ENCODE measurements at places on chromosomes 3 and 15. TPM values are rescaled to one million over a fixed set of nuclear protein-coding genes. Genes with fewer than 3 reads are reported as not detected.
A peak's percentile ranks its signal among the peaks of the same experiment; 100 is the strongest.

The CTDSPL gene
- 105 TPM for polyA plus RNA-seq

- DNase-seq = no peak
These were observed 57.6 kb upstream of the NR2E3 start for GRCh38 chr15:71752604-71753289.

DNA sequence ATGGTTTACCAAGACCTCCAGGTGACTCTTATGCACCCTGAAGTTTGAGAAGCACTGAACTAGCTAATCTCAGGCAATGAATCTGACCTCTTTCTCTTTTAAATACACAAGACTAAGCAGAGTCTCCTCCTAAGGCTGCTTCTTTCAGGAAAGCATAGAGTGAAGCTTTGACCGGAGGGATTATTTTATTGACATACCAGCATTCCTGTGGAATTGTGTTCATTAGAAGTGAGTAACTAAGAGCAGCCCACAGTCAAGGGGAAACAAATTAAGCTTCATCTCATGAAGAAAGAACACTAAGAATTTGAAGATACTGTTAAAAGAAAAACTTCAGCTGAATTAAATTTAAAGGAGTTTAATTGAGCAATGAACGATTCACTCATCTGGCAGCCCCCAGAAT lies 963.5 kb downstream of the NTRK3 start:
- no peak for DNase-seq

The GHRL gene
- 2.7 TPM for polyA plus RNA-seq

The CTXND1 gene
- polyA plus RNA-seq = 12.3 TPM

GRCh38 chr3:72769758-72770540 lies 78.3 kb downstream of the SHQ1 start:
- no peak for DNase-seq

GRCh38 chr3:43871627-43872245 lies 181.0 kb downstream of the ABHD5 start:
- no peak for DNase-seq

The COL6A5 gene
- 0.03 TPM for polyA plus RNA-seq

DNA sequence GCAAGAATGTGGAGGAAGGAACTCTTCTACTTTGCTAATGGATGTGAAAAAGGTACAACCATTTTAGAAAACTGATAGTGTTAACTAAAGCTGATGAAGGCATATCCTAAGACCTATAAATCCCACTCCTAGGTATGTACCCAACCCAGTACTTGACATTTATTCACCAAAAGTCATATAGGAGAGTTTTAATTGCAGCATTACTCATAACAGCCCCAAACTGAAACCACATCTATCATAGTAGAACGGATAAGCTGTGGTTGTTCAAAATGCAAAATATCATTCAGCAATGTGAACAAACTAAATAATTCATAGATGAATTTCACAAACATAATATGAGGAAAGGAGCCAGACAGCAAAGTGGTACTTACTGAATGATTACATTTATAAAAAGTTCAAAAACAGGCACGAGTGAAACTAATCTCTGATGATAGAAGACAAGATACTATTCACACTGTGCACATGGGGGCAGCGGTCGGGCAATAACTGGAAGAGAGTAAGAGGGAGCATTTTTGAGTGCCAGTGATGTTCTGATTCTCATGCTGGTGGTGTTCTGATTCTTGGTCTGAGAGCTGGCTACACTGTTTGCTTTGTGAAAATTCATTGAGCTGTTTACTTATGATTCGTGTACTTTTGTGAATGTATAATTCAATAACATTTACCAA lies 34.3 kb downstream of the GOLIM4 start:
- DNase-seq = no peak

GRCh38 chr15:43370310-43370974 lies 401 bp downstream of the ZSCAN29 start:
- no peak for DNase-seq

DNA sequence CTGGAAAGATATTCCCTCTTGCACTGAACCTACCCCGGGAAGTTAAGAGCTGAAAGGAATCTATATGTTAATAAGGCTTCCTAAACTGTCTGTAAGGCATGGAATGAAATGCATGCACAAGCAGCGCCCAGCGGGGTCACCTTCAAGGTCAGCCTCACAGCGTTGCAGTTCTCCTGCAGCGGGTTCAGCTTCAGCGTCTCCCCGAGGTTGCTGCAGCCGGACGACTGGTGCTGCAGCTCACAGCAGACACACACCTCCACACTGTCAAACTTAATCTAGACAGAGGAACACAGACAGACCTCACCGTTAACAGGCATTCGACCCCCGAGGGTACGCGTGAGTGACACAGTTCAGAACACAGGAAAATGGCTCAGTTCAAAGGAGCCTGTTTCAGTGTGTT lies 73.3 kb downstream of the NSMCE3 start:
- DNase-seq = no peak

DNA sequence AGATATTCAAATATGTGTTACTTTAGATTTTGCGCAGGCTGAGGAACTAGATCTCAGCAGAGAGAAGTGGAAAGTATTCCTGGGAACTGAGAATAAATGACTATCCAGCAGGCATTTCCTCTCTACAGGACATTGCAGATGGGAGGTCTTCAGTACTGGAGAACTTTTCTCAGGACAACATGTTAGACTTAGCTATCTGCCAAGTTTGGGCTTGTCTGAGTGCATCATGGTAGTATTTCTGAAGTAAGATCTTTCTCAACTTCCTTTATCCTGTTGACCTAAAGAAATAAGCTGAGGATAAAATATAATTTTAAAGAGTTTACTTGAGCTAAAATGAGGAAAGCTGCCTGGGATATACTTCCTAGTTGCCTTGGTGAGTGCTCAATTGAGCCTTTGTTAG lies 167.9 kb upstream of the BCHE start:
- DNase-seq = no peak

- DNase-seq = no peak
These were observed 907.4 kb downstream of the NTRK3 start for GRCh38 chr15:87349181-87349580.

The PRR20G gene
- not detected for polyA plus RNA-seq

DNA sequence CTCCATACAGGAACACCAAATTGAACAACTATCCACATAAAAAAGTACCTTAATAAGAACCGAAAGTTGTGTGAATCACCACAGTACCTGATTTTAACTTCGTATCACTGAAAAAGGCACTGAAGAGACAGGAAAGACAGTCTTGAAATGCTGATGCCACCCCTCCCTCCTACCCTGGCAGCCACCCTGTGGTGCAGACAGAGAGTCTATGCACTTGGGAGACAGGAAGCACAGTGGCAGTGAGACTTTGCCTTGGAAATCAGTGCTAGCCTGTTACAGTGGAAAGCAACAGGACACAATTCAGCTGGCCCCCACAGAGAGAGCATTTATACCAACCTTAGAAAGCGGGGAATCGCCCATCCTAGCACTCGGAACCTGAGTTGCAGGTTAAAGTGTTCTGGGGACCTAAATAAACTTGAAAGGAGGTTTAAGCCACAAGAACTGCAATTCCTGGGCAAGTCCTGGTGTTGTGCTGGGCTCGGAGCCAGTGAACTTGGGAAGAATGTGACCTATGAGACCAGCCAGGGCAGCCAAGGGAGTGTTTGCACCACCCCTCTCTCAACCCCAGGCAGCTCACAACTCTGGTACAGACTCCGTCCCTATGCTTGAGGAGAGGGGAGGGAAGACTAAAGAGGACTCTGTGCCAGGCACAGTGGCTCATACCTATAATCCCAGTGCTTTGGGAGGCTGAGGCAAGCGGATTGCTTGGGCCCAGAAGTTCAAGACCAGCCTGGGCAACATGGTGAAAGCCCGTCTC lies 240.1 kb downstream of the ISL2 start:
- DNase-seq = no peak

The ARHGEF26 gene
- 16.3 TPM for polyA plus RNA-seq

GRCh38 chr3:54510506-54510905 lies 388.2 kb downstream of the CACNA2D3 start:
- DNase-seq = no peak

GRCh38 chr3:69212411-69213160 lies 90.2 kb upstream of the LMOD3 start:
- DNase-seq = no peak

DNA sequence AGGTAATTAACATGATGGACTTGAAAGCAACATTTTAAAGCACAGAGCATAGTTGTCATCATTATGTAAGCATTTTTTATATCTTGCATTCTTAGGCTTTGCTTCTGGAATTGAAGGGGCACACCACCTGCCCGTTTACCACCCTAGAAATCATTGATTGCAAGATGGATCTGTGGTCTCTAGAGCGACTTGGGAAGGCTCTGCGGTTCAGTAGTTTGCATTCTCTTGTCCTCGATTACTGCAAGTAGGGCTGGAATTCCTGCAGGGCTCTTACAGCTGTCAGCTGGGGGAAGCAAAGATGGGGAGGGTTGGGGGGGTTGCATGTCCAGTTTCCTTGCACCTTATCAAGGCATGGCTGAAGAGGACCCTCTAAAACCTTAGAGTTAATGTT lies 56.7 kb upstream of the RNF7 start:
- DNase-seq = no peak

The FILIP1L gene
- polyA plus RNA-seq = 19.4 TPM

DNA sequence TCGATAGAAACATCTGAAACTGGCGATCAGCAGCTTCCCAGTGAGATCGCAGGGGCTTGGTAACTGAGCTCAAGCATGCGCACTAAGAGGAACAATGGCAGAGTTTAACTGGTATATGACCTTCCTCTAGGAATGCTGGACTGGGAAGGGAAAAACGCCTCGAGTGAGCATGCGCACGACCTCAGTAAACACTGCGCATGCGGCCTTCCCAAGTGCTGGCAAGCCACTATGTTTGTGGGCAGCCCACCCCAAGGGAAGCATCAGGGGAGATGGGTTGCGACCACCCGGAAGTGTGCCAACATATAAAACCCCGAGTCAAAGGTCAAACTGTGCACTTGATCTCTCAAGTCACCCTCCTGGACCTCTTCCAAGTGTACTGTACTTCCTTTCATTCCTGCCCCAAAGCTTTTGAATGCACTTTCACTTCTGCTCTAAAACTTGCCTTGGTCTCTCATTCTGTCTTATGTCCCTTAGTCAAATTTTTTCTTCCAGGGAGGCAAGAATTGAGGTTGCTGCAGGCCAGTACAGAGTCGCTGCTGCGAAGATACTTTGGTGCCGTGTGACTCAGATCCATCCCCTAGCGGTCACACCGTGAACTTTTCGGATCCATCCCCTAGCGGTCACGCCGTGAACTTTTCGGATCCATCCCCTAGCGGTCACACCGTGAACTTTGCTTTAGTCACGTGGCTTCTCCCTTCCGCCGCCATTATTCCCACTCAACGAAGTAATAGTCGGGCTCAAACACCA lies 243.3 kb downstream of the FAM43A start:
- DNase-seq = no peak

DNA sequence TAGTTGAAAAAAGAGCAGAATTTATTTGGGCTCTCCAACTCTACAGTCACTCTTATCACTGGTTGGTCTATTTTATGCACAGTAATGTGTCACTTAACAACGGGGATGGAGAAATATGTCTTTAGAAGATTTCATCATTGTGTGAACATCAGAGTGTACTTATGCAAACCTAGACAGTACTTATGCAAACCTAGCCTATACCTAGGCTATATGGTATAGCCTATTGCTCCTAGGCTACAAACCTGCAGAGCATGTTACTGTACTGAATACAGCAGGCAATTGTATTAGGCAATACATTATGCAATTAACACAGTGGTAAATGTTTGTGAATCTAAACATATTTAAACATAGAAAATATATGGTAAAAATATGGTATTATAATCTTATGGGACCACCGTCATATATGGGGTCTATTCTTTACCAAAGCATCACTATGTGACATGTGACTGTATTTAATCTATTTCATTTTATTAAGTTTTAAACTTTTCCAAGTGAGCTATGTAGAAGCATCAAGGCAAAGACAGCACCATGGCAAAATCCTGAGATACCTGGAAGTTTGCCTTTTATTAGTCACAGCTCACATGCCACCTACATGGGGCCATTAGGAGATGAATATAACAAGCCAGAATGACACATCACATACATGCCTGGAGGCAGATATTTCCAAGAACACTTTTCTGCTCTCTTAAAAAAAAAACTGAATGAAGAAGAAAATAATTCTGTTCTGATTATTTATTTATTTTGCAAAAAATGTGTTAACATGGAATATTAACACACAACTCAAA lies 537.4 kb downstream of the TUSC7 start:
- no peak for DNase-seq

The ZNF80 gene
- 0.06 TPM for polyA plus RNA-seq

GRCh38 chr15:68249058-68249713 lies 19.7 kb upstream of the CLN6 start:
- DNase-seq = no peak

DNA sequence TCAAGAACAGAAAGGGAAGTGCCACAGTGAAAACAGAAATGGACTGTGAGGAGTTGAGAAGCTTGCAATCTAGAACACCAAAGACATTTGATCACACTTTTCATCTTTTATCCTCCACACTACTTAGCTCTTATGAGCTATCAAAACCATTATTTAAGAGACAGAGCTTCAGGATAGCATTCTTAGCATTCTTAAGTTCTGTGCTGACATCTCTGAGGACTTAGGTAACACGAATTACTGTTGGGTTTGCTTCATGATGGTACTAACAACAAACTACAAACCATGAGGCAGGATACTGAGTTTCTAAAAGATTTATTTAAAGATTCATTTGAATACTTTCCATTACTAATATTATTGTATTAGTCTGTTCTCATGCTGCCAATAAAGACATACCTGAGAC lies 1038.6 kb downstream of the TUSC7 start:
- no peak for DNase-seq

DNA sequence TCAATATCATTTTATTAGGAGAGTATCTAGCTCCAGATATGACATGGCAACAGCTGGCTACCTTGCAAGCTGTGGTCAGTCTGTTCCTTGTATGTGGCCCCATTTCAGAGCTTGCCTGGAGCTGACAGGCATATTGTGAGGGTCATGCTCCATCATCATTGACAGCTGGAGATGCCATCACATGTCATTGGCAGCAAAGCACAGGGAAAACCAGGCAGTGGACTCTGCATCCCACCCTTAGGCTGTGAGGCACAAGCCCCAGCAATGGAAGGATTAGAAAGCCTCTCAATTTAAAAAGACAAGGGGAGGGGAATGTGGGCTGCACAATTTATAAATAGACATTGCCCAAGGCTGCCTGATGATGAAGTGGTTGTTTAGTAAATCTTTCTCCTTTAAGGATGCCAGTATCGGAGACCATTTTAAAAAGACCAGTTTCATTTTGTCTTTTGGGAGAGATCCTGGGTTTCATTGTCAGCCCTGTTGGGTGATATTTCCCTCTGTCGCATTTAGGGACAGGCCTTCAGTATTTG lies 27.9 kb downstream of the LNP1 start:
- DNase-seq = no peak

GRCh38 chr3:27312044-27312668 lies 57.0 kb downstream of the NEK10 start:
- DNase-seq = peak; percentile 51

DNA sequence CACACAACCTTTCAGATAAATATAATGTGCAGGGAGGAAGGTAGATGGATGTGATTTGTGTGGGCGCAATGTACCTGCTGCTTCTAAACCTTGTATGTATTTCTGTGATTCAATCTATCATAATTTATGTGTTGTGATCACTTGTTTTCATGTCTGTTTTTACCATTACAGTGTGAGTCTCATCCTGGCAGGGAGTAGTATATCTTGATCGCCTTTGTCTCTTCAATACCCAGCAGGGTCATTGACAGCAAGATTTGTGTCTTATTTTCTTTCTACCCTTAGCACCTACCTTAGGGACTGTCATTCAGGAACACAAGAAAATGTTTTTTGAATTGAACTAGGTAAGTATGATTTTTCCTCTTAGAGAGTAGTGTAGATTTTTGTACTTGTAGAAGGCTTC lies 83.7 kb upstream of the SELENOK start:
- DNase-seq = no peak

Measured in left renal cortex interstitium (tissue), 4 donors.